ENCODE measurements at places on chromosomes 1 and 21. TPM values are rescaled to one million over a fixed set of nuclear protein-coding genes. Genes with fewer than 3 reads are reported as not detected.

RUNX3 gene
- 0.26 TPM for total RNA-seq

CRYAA gene
- not detected for total RNA-seq

DCDC2B gene
- total RNA-seq, result not detected

ACTN2 gene
- 0.79 TPM for total RNA-seq

ALPL gene
- not detected for total RNA-seq

DNA sequence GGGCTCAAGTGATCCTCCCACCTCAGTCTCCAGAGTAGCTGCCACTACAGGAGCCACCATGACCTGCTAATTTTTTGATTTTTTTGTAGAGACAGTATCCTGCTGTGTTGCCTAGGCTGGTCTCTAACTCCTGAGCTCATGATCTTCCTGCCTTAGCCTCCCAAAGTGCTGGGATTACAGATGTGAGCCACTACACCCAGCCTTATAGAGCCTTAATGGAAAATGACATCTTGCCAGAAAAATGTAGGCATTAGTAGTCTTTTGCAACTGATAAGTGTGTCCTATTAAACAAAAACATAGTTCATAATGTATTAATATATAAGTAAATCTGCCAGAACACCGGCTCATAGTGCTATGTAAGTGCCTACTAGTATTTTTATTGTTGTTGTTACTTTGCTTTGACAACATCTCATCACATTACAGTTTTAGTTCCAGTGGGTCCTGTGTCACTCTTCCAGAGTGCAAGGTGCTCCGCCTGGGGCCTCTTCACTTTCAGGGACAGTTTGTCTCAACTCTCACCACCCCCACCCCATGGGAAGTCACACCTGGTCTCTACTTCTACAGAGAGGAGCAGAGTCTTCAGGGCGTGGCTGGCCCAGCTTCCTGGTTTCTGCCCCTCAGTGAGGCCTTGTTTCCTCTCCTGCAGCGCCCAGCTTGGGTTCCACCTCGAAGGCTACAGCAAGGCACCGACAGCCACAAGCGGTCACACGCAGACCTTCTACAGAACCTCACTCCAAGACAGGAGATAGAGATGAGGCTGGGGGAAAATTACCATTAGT, 30.1 kb downstream of the RHOU start:
- DNase-seq, result no peak

DNA sequence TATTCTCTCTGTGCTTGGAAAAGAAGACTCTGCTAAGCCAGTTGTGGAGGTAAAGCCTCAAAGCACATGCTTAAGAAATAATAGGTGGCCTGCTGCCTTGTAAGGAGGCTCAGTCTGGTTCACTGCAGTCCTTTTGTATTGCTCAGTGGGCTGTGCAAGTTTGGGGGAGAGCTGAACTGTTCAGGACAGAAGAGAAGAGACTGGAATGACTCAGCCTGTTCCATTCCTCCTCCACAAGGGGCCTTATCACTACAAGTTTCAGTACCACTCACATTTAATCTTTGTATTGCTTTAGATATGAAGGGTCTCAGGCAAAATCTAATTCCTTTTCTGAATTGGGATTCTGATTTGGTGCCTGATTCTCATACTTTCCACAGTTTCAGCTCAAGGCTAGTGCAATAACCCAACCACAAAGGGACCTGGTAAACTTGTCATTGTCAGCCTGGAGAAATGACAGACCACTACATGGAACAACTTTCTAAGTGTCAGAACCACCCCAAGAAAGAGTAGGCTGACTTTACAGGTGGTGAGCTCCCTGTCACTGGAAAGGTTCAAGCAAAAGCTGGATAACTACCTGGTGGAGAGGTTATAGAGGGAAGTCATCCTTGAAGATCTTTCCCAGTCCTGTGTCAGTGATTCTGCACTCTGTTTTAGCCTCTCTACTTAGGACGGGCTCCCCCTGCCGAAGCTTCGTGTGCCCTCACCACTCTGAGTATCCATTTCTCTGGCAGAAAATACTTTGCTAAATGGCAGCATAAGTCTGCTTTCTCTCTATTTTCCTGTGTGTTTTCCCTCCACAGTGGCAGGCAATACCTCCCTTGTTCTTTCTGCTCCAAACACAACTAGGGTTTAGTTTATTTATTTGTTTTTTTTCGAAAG, 162.9 kb upstream of the GJB5 start:
- no peak for DNase-seq

GRCh38 chr1:84407958-84408422, 9.7 kb downstream of the DNASE2B start:
- DNase-seq, result no peak
